ENCODE measurements at places on chromosomes 7 and 10.

GRCh38 chr7:143216151-143216550 is 5.7 kb upstream of the TAS2R40 start:
- peak; percentile 78 for DNase-seq

- DNase-seq = peak; percentile 60
Observed at GRCh38 chr7:137454767-137455166, 111.2 kb upstream of the PTN start.

DNA sequence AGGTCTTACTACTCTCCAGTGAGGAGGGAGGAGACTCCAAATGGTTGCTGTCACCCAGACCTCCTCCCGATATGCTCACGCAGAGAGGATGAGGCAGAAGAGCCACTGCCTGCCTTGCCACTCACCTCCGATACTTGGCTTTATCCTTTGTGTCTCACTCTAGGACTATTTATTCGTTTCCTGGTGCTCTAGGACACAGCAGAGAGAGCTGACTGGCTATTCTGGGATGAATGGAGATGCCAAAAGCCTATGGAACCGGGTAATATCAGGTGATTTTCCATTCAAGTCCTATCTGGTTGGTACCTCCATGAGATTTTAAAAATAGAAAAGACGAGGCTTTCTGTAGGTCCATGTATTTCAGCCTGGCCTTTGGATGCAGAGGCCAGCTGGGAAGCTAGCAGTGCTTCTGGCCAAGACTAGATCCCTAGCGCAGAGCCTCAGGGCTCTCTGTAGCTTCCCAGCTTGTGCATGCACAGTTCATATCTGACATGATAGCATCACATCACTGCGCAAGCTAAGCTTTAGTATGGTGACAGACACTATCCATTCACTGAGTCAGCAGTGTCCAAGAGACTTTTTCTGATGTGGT is 239.0 kb upstream of the ANKRD30A start:
- no peak for DNase-seq

DNA sequence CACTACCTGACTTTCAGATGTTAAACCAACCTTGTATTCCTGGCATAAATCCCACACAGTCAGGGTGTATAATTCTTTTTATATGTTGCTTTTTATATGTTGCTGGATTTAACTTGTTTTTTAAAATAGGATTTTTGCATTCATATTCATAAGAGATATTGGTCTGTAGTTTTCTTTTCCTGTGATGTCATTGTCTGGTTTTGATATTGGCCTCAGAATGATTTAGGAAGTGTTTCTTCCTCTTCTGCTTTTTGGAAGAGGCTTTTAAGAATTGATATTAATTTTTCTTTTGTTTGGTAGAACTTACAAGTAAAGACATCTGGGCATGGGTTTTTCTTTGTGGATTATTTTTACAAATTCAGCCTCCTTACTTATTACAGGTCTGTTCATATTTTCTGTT is 93.1 kb downstream of the CARD11 start:
- no peak for DNase-seq

All from iris pigment epithelial cell (primary cell).